NCI-H774 (cell line): ENCODE measurements at places on chromosomes 3 and 15.

DNA sequence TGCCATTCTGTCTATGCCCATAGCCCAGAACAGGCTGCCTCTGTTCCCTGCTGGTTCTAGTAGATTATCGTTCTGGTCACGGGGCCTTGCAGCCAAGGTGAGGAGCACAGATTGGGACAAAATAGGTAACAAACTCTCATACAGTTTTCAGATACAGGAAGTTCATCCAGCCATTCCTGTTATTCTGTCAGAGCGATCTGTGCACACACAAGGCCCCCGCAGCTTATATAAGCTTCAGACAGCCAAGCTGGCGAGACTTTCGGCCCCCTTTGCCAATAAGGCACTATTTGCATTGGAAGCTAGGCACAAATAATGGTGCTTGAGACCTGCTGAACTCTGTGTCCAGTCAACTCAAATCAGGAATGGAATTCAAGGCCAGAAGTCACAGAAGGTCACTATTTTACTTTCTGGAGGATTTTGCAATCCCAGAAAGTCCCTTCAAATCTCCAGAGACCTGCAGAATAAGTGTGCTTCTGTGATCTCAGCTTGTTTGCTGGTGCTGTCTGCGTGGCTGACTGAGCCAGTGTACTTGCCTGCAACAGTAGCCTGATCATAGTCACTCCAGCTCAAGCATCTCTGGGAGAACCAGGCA lies 69.4 kb downstream of the BFSP2 start:
- DNase-seq = no peak

DNA sequence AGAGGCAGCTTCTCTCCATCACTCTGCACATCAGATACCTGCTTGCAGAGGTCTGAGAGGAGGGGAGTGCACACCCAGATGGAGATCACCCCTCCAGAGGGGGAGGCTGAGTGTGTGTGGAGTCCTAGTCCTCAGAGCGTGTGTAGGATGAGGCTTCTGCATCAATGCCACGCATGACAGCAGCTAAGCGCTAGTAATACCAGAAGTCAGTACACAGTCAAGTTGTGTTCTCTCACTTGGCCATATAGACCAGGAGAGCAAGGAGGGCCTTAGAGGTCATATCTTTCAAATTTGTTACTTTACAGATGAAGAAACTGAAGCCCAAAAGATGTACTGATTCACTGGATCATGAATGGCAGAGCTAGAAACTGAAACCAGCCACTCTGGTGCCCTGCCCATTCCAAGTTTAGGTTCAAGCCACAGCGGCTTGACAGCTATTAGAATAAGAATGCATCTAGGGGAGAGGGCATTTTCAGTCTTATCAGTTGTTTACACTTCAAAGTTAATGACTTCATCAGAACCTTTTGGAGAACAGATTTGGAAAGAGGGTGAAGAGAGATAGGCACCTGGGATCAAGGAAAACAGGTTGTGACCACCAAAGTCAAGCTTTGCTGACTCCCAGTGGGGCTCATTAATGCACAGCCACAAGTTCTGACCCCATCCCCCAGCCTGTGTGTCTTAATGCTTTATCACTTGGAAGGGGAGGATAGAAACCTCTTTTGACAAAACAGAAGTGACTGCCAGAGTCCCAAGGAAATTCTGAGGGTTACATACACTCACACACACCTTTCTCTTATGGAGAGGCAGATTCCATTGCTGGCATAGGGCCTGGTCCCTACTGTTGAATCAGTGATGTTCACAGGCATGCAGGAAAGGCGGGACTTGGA lies 310.3 kb downstream of the CHST2 start:
- no peak for DNase-seq

DNA sequence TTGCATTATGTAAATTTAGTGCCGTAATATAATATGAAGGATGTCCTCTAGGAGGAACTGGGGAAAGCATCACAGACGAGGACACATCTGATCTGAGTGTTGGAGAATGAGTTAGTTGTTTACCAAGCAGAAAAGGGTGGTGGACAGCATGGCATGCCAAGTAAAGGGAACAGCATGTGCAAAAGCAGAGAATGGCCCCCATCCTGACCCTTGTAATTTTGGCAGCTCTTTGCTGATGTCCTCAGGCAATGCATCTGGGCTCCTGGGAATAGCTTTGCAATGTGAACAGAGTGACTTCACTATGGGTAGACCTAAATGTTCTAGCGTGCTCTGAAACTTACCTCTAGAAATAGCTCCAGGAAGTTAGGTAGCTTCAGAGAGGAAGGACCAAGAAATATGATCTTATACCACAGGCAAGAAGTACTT lies 263.3 kb downstream of the LPP start:
- DNase-seq = no peak

DNA sequence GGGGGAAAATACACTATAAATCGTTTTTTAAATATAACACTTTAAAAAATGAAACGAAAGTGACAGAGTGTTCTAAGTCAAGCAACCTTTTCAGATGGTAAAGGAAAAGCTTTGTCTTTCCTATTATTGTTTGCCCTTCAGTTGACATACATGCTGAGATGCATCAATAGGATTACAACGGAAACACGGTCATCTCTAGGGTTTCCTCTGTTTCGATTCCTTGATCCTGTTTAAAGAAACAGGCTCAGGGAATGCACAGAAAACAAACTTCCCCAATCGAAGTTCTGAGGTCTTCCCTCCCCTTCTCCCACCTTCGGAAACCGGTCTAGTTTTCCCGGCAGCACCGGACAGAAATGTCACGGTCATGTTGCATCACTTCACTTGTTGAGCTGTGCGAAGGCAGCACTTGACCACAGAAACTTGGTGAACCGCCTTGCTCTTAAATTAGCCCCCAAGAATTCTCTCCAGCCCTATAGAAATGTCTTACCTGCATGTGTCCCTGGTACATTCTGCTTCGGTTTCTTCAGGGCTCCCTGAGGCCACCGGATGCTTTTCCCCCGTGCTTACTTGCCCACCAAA lies 556 bp downstream of the PEX5L start:
- peak; percentile 51 for DNase-seq

- no peak for DNase-seq
These were observed 88.7 kb upstream of the IQSEC1 start for GRCh38 chr3:13161771-13162535.

DNA sequence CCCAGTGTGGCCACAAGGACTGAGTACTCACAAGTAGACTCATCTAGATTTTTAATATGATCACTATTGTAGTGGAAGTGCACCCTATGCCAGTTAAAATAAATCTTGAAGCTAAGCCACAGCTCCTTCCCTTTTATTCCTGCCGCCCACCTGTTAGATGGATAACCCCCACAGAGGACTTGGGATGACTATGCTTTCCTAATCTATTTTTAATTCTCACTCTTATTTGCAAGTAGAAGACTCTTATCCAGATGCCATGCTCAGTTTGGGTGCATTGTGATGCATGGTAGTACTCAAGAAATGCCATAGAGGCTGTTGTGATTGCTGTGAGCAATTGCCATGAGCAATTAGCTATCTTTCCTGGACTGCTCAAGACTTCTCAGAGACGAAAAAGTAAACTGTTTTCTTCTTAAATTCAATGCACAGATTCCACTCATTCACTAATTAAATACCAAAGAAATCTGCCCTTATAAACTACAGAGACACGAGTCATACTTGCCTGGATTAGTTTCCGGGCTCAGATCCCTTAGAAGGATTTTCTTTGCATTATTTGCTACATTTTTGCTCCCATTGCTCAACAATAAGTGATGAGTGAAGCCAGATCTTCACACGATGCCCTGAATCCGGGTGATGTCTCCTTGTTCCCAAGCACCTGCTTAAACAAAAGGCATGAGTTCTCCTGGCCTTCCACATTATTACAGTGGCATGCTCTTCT lies 472.1 kb downstream of the SOX2 start:
- DNase-seq = no peak

DNA sequence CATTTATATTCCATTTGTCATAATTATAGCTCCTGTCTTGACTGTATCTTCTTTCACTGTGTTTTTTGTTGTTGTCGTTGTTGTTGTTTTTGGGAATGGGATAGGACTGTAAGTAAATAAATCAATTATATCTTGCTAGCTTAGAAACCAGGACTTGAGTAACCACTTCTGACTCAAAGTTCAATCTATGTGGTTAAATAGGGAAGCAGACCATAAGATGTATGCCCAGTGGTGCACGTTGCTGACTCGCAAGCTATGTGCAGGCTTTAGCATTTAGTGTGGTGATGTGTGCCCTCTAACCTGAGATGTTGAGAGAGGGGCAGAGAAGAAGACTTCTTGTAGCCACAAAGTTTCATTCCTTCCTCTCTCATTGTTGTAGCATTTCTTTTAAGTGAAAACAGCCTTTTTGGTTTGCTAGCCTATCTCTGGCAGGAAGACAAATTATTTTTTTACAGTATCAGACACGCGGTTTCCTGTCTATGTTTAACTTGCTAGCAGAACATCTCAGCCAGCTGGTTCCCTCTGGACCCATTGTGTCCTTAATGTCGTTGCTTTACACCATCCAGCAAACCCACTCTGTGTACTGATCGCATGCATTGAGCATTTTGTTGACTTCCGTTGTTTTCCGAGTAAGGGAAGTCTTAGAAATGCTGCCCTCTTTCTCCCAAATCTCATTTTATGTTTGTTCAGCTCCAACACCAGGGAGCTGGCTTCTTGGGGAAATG lies 52.1 kb downstream of the TGFBR2 start:
- DNase-seq = no peak

- no peak for DNase-seq
These were observed 153.4 kb downstream of the OTOL1 start for GRCh38 chr3:161649900-161650484.

DNA sequence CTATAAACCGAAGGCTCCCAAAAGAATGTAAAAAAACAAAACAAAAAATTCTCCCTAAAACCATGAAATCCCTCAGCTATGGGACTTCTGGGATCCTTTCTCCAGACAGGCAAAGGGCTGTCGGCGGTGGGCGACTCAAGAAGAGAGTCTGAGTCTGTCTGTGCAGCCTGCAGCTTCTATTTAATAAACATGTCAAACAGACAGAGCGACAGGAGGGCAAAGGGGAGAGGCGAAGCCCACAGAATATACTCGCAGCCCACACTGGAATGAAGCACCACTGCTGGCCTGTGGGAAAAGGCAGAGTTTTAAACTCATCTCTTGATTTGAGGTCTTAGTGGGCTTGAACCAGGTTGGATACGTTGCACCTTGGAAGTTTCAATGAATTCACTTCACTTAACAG lies 40.2 kb downstream of the ISL2 start:
- no peak for DNase-seq
